ENCODE measurements at places on chromosomes 11 and 22. TPM values are rescaled to one million over a fixed set of nuclear protein-coding genes. Genes with fewer than 3 reads are reported as not detected.

Gene OR4D5
- not detected for total RNA-seq

Gene CREB3L1
- not detected for total RNA-seq

Gene TMPRSS13
- 2.1 TPM for total RNA-seq

Gene POU2AF1
- 6.4 TPM for total RNA-seq

Gene PRODH
- total RNA-seq = 1.1 TPM

Gene KRTAP5-3
- not detected for total RNA-seq

Data from activated T-helper 17 cell treated with anti-CD3 and anti-CD28 coated beads, Interleukin-2, amount 50 U/mL, for 72 hours (primary cell).